Stimulated activated CD4-positive, alpha-beta T cell treated with anti-CD3 and anti-CD28 coated beads, Interleukin-2, amount 100 ng/mL, for 48 hours (primary cell): ENCODE measurements at places on chromosomes 16 and 17.

DNA sequence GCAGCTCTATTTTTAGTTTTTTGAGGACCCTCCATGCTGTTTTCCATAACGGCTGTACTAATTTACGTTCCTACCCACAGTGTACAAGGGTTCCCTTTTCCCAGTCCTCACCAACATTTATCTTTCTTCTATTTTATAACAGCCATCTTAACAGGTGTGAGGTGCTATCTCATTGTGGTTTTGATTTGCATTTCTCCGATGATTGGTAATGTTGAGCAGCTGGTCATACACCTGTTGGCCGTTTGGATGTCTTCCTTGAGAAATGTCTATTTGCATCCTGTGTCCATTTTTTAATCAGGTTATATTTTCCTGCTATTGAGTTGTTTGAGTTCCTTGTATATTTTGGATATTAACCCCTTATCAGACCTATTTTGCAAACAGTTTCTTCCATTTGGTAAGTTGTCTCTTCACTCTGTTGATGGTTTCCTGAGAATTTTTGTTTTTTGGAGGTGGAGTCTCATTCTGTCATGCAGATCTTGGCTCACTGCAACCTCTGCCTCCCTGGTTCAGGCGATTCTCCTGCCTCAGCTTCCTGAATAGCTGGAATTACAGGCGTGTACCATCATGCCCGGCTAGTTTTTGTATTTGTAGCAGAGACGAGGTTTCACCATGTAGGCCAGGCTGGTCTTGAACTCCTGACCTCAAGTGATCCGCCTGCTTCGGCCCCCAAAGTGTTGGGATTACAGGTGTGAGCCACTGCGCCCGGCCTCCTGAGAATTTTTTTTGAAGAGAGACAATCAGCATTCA lies 279.6 kb downstream of the SNX29 start:
- no peak for DNase-seq

DNA sequence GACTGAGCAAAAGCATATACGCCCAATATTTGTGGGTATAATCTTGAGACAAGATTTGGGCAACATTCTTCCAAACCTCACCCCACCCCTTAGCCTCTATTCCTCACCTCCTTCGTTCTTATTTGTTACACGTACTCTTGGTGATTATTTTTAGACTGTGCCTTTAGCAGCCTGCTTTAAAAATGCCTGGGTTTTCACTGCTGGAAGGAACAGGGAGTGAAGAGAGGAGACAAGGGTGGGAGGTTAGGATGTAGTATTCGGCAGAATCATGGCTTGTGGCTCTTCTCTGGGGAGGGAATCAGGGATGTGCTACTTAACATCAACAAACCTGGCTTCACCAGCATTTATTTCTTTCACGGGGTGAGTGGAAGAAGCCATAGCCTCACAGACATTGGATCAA lies 11.6 kb downstream of the ALKBH5 start:
- DNase-seq = no peak

DNA sequence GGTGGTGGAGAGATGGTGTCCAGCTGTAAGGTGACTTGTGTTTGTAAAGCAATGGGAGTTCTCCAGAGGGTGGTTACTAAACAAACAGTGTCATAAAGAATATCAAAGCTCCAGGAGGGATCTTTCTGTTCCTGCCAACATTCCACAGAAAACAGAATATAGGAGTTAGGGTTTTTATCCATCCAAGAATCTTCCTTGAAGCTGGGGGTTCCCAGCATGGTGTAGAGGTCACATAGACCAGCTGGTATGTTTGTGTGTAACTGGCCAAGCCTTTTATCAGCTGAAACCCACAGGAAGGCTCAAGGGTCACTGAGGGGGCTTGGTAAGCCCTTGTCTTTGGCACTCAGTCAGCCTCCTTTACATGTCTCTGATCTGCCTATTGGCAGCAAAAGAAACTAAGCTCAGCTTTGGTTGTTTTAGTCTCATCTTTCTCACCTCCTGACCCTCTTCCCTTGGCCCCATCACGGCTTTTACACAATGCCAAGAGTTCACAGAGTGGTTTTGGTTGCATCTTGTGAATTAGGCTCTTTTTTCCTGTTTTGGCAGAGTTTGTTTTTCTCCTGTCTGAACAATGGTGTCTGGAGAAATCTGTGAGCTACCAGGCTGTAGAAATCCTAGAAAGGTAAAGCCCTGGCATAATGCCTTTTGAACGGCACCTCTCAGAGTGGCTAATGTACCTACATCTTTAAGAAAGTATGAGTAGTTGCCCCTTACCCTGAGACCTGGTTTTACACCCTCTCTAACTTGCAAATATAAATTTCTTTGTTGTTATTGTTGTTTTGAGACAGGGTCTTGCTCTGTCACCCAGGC lies 4.6 kb downstream of the CNTD1 start:
- no peak for DNase-seq

- DNase-seq = no peak
Observed at GRCh38 chr16:12405089-12405488, 398.6 kb downstream of the CPPED1 start.

DNA sequence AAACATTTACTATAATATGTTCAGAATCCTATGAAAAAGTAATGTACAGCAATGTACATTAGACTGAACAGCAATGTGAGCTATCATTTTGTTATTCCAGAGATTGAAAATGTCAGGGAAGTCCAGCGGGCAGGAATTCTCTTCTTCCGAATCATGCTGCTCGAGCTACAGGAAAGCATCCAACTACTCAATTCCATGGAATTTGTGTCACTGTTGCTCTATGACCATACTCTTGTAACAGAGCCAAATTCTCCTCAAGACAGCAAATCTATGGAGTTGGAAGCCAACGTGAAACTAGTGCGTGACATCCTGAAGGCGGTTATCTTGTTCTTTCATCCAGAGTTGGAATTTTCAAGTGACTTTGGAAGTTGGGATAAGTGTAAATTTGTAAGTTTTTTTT lies 24.8 kb upstream of the NSRP1 start:
- no peak for DNase-seq
